ENCODE measurements at places on chromosomes 3 and 15. TPM values are rescaled to one million over a fixed set of nuclear protein-coding genes. Genes with fewer than 3 reads are reported as not detected.

Gene MYO5C
- total RNA-seq = 0.09 TPM

Gene SI
- total RNA-seq = not detected

Gene JAGN1
- 27.6 TPM for total RNA-seq

Gene FBXL2
- total RNA-seq = 10.7 TPM

Gene STAB1
- not detected for total RNA-seq

Gene ONECUT1
- total RNA-seq = not detected

Gene NOX5
- 0.18 TPM for total RNA-seq

Gene ABHD6
- 6.8 TPM for total RNA-seq

Gene TTC21A
- total RNA-seq = 0.91 TPM

Gene TLR9
- not detected for total RNA-seq

Gene VILL
- 3.6 TPM for total RNA-seq

Gene GP9
- not detected for total RNA-seq

Gene CCDC14
- 34.8 TPM for total RNA-seq

Gene UROC1
- total RNA-seq = not detected

Gene WDR76
- 19.0 TPM for total RNA-seq

Gene ATP8B4
- total RNA-seq = 0.81 TPM

Gene ABI3BP
- total RNA-seq = 13.3 TPM

Gene CPA3
- 1.4 TPM for total RNA-seq

Gene CFAP44
- 1.1 TPM for total RNA-seq

Gene TPRG1
- total RNA-seq = not detected

Gene ATG3
- total RNA-seq = 62.8 TPM

Gene MNS1
- 1.2 TPM for total RNA-seq

Gene SAMMSON
- not detected for total RNA-seq

Gene ISL2
- 6.8 TPM for total RNA-seq

Gene SAXO2
- total RNA-seq = 1.4 TPM

Gene GRK7
- total RNA-seq = not detected

Gene RBP2
- not detected for total RNA-seq

Gene PLXNA1
- 40.8 TPM for total RNA-seq

Gene BCHE
- not detected for total RNA-seq

Gene DNASE1L3
- total RNA-seq = not detected

Gene GUCA1C
- not detected for total RNA-seq

Gene FANCD2OS
- not detected for total RNA-seq

Gene ALS2CL
- 2.8 TPM for total RNA-seq

Gene SYNPR
- not detected for total RNA-seq

Gene GOLGA8J
- total RNA-seq = not detected

Gene NR1I2
- not detected for total RNA-seq

Gene TEX9
- 2.4 TPM for total RNA-seq

Gene RFTN1
- total RNA-seq = 60.6 TPM

Gene CAND2
- 8.3 TPM for total RNA-seq

Gene CLPX
- total RNA-seq = 35.1 TPM

Gene CPN2
- 0.35 TPM for total RNA-seq

Gene LRRC31
- total RNA-seq = not detected

Gene NAALADL2
- total RNA-seq = 12.0 TPM

Gene MB21D2
- total RNA-seq = 20.7 TPM

Gene REC114
- not detected for total RNA-seq

Gene GNAT1
- not detected for total RNA-seq

Gene PCSK6
- not detected for total RNA-seq

Gene FETUB
- total RNA-seq = not detected

Gene ATOSA
- 21.1 TPM for total RNA-seq

Gene C3orf49
- total RNA-seq = not detected

Gene ZNF860
- total RNA-seq = 0.24 TPM

Gene PTX3
- total RNA-seq = 44.9 TPM

Gene PLSCR2
- total RNA-seq = not detected

Gene CCR9
- total RNA-seq = not detected

Gene SPINK8
- not detected for total RNA-seq

Gene MEX3B
- 4.8 TPM for total RNA-seq

Gene P3H2
- 30.4 TPM for total RNA-seq

Gene GORASP1
- total RNA-seq = 43.4 TPM

Gene HDGFL3
- total RNA-seq = 44.0 TPM

All from HFFc6 (cell line).